ENCODE measurements at places on chromosomes 7 and 10. TPM values are rescaled to one million over a fixed set of nuclear protein-coding genes. Genes with fewer than 3 reads are reported as not detected.

IKZF1 gene
- 2.1 TPM for total RNA-seq

HDAC9 gene
- total RNA-seq = 39.6 TPM

A1CF gene
- not detected for total RNA-seq

DKK1 gene
- not detected for total RNA-seq

DNA sequence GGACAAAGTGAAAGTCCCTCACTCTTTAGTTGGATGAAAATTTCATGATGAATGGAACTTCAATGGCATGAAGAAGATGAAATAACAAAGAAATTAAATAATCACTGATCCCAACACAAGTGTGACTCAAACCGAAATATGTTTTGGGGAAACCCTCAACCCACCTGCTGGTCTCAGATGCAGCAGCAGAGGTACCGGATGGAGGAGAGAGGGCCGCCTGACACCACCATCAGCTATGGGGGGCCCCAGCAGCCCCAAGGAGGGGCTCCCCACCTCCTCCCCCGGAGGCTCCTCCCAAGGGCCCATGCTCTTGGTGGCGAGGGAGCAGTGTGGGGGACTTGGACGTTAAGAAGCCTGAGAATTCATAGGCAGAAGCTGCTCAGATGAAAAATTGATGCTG is 137.2 kb upstream of the ADARB2 start:
- DNase-seq = no peak

GRCh38 chr7:4175346-4175973 is 506.6 kb upstream of the FOXK1 start:
- DNase-seq = no peak

GRCh38 chr10:65864529-65864928 is 1061.3 kb upstream of the LRRTM3 start:
- DNase-seq = no peak

GRCh38 chr7:116626886-116627285 is 45.1 kb upstream of the MET start:
- no peak for DNase-seq

GRCh38 chr7:86980223-86980622 is 79.2 kb downstream of the ELAPOR2 start:
- no peak for DNase-seq

DNA sequence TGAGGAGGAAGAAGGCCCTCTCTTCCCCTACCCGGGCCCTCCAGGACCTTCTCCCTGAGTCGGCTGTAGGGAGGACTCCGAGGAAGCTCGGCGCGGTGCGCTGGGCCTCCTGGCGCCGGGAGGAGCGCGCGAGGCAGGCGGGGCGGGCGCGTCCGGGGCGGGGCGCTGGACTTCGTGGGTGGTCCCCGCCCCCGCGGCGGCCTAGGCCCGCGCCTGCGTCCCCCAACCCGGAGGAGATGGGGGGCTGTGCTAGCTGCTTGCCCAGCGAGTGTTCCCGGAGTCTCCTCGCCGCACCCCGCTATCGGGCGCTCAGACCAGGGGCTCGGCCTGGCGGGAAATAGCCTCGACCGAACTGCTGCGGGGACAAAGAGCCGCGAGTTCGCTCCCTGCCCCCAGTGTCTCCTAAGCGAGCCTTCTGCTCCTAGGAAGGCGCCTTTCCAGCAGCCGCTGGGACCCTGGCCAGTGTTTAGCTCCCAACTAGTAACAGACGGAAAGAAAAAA is 19.2 kb upstream of the SMO start:
- DNase-seq = peak; percentile 58

GRCh38 chr7:156223935-156224832 is 411.9 kb upstream of the SHH start:
- DNase-seq = no peak
